ENCODE measurements at places on chromosomes 13 and 19.

DNA sequence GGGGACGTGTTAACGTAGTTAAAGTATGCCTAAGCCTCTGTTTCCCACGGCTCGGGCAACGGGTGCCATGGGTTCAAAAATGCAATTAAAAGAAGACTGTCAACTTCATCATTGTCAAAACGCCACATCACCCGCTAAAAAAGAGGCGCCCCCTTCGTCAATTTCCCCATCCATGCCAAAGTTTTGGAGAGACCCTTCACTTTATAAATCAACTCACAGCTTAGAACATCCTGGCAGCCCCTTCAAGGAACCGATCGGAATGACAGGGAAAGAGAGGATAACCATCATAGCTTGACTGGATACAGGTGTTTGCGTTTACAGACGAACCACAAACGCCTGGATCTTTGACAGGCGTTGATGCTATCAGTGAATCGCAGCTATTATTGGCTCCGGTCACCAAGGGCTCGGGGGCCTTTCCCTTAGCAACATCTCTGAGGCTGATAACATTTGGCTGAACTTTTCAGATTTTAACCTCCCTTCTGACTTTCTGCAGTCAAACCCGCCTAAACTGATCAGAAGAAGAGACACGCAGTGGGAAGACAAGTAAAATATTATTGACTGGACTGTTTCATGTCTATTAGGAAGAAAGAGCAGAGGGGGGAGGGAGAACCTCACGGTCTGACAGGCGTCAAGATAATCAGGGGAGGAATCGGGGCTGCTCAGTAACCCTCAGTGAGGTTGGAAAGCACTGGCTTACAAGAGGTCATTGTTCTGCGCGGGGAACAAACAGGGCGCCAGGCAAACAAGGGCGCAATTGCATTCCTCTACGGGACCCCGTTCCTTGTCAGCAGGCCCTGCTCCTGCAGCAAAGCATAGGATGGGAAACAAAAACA, 322.5 kb upstream of the ZNF507 start:
- DNase-seq, result no peak

DNA sequence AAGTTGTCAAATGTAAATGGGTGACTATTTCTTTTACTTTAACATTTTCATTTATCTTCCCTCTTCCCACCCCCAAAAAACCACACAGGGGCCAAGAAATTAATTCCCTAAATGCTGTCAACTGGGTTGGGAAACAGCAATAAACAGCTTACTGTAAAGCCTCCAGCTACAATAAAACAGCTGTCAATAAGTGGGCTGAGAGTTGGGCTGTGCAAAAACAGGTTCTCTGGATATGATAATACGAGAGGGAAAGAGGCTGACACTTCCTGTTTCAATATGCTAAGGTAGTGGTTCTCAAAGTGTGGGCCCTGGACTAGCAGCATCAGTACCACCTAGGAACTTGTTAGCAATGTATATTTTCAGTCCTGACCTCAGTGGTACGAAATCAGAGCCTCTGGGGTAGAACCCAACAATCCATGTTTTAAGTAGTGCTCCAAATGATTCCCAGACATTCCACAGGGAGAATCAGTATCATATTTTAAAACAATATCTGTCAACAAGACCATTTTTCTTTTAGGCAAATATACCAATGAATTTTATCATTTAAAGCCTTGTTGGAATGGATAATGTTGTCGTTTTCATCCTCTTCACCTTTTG, 8.4 kb downstream of the PCDH9 start:
- no peak for DNase-seq

GRCh38 chr13:32501064-32501463, 37.5 kb downstream of the N4BP2L2 start:
- no peak for DNase-seq

DNA sequence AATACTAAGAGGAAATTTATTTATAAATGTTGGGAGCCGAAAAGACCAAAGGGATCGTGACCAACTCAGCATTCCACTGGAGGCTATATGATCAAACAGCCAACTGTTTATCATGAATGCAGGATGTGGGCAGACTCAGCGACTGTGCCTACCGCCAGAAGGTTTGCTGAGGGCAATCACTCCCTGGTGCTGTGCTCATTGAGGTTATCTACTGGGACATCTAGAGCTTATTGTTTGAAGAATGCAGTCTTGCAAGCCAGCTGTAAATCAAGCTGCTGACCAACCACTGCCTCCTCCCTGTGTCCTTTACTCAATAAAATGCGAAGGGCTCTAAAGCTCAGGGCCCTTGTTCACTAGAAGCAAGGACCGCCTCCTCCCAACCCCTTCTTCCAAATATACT, 8.5 kb upstream of the XPO4 start:
- DNase-seq, result no peak

GRCh38 chr19:6743714-6744380, 4.4 kb downstream of the TRIP10 start:
- no peak for DNase-seq

DNA sequence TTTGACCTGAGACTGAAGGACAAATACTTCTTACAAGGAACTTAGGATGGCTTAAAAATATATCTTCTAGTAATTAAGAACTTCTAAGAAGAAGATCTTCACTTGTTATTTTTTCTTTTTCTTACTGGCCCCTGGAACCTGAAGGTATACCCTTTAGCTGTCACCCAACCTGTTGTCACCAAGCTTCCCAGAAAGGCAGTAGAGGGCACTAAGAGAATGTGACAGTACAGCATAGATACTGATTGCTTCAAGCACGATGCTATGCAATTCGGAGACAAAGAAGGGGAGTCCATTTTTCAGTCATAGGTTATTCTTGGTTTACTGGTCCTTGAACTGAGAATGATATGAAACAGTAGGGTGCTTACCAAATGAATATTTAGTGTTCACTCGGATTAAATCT, 208.3 kb upstream of the PCDH9 start:
- DNase-seq, result no peak

DNA sequence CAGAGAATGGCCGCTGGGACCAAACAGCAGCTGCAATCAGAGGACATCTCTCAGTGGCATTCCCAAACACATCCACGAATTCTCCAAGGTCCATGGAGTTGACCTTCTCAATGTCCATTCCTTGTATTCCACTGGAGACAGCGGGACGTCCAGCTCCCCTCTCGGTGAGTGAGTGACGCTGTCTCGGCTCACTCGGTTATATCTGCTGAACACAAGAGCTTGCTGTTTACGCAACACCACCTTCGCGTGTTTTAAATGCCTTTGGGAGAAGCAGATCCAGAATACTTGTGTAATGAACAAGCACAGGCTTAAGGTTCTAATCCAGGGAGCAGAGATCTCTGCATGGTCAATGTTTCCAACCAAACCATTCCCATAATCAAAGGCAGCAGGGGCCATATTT, at the start of gene URAD:
URAD (minus strand) TSS at position 174 of the 400 bp plus-strand sequence; CDS start at position 118, 56 bp downstream.
- DNase-seq, result no peak

DNA sequence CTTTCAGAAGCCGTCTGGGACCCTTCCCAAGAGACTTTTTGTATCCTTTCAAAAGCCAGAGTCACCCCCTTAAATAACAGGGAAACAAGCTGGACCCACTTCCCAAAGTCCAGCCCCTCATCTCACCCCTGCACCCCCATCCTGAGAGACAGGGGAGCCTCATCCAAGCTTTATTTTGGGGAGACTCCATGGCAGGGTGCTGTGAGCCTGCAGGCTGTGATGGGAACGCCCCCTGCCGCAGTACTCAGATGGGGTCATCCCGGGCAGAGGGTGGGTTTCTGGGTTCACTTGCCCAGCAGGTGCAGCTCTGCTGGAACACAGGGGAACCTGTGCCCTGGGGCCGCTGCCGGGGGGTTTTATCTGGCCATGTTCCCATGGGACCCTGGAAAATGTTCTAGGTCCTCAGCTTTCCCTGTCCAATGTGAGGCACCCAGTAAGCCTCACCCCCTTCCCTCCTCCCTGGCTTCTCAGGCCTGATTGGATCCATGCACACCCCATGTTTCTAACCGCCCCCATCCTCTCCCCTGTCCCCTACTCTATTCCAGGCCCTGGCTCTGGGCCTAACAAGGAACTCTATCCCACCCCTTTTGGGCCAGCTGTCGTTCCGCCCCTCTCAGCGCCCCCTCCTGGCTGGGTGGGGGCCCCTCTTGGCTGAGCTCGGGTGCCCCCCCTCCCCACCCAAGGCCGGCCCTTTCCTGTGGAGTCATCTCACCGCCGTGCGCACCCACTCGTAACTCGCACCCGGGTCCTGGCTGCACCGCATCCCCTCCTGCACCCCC, 1.0 kb downstream of the HIF3A start:
- DNase-seq, result no peak

DNA sequence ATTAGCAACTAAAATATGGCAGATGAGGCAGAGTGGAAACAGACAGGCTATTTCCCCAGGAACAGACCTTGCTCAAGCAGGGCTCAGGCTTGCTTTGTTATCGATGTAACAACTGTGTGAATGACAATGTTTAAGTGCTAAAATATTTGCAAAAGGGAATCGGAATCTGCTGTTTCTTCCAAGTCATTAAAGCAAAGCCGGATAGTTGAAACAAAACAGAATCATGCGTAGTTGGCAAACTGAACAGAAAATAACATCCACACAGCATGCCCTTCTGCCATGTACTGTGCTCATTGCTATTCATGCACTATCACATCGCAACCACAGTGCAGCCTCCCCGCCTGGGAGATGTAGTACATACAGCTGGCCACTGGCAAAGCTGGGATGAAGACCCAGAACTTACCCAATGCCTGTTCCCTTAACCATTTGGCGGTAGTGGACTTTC, 799.1 kb downstream of the DIAPH3 start:
- DNase-seq, result no peak

Data from T follicular helper cell (primary cell).